NAMALWA (cell line): ENCODE measurements at places on chromosomes 2 and 18.

DNA sequence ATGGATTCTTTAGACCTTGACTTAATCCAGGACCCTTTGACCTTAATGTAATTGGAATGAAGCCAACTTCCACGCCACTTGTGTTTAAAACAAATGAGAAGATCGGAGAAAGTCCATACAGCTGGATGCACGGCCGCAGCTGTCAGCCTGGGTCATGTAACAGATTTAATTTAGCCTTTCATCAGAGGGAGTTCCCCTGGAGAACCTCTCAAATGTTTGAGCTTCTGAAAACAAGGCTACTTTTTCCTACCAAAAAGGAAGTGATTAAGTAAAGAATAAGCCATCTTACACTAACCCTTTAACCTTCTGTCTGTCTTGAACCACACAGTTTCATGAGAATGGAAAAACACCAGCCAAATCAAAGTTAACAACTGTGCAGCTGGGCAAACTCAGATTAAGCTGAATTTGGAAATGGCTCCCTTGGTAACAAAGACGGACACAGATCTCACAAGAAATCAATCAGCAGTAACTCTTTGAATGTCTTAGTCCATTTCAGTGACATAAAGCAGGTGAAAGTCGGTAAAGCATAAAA is 103.6 kb downstream of the DOCK10 start:
- DNase-seq, result peak; percentile 82

- no peak for DNase-seq
These were observed 103.4 kb upstream of the RNU4ATAC start for GRCh38 chr2:121427187-121427689.

DNA sequence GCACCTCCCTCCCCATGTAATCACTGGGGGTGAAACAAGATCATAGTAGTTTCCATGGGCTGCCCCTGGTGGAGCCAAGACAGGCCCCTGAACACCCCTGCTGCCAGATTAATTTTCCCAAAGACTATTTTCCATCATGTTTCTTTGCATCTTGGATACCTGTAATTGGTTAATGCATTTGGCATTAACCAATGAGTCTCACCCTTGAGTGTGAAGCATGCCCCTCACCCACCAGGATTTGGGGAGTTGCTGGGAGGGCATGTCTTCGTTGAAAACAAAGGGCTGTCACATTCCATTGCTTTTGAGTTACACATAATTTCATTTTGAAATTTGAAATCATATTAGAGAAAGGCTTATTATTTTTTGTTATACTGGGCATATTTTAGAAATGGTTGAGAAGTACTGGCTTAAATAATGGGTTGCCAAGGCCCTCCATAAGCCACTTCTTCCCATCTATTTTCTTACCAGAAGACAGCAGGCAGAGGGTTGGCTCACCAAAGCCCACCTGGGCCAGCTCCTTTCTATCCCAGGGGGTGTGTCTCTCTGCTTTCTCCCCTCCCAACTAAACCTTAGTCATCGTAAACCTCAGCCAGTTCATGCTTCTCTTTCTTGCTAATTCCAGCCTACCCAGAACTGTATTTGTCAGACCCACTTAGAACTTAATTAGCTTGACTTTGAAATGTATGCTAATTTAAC is 51.8 kb downstream of the ATIC start:
- DNase-seq, result no peak

GRCh38 chr2:235725016-235725489 is 231.2 kb downstream of the AGAP1 start:
- no peak for DNase-seq

DNA sequence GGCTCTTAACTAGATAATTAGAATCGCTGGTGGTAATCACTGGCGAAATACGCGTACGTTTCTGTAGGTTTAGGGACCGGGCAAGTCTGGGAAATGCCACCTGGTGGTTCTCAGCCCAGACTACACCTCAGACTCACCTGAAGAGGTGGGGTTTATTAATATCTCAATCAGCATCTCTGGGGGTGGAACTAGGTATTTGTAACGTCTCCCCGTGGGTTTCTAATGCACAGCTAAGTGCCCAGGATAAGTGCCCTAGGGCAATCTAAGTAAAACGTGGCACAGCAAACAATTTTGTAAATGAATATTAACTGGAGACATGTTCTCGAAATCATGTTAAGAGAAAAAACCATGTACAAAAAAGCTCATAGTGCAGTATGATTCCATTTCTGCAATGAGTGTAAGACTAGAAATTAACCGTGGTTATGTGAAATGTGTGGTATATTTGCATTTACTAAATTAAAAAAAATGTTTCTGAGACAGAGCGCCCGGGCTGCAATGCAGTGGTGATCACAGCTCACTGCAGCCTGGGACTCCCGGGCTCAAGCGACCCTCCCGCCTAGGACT is 760 bp upstream of the CNOT11 start:
- DNase-seq, result peak; percentile 51

DNA sequence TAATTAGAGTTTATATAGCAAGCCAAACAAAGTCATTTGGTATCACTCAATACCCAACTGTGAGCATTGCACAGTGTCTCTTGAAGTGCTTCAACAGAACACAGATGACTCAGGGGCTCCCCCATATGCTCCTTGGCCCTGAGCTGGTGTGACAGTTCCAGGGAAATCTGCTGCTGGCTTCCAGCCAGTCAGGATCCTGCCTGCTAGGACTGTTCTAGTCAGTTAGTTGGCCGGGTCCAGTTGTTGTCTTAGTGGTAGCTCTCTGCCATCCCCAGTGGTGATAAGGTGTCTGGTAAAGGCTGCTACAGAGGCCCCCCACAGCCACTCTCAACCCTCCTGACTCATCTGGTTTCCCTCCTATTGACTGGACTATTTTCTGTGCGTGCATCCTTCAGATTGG is 100.3 kb downstream of the IRS1 start:
- no peak for DNase-seq

DNA sequence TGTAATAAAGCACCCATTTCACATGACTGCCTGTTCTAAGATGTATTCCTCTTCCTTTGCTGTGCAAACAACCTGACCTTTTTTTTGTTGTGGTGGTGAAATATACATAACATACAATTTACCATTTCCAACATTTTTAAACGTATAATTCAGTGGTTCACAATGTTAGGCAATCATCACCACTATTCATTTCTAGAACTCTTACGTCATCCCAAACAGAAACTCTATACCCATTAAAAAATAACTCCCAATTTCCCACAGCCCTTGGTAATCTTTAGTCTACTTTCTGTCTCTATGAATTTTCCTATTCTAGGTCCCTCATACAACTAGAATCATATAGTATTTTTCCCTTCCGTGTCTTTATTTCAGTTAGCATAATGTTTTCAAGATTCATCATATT is 36.7 kb downstream of the RND3 start:
- no peak for DNase-seq

DNA sequence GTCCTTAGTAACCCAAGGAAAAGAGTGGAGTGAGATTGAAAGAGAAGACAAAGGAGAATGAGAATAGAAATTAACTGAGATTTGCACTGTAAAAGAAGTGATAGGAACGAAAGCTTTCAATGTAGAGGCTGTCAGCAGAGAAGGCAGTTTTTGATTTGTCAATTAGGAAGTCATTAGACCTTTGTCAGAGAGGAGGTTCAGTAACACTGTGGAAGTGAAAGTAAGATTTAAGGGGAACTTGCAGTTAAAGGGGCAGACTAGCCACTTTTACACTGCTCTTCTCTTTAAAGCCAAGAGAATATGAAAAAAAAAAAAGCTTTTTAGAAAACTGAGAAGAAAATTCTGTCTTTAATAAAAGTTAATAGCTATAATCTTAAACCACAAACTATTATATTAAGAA is 11.5 kb upstream of the KYNU start:
- peak; percentile 78 for DNase-seq

DNA sequence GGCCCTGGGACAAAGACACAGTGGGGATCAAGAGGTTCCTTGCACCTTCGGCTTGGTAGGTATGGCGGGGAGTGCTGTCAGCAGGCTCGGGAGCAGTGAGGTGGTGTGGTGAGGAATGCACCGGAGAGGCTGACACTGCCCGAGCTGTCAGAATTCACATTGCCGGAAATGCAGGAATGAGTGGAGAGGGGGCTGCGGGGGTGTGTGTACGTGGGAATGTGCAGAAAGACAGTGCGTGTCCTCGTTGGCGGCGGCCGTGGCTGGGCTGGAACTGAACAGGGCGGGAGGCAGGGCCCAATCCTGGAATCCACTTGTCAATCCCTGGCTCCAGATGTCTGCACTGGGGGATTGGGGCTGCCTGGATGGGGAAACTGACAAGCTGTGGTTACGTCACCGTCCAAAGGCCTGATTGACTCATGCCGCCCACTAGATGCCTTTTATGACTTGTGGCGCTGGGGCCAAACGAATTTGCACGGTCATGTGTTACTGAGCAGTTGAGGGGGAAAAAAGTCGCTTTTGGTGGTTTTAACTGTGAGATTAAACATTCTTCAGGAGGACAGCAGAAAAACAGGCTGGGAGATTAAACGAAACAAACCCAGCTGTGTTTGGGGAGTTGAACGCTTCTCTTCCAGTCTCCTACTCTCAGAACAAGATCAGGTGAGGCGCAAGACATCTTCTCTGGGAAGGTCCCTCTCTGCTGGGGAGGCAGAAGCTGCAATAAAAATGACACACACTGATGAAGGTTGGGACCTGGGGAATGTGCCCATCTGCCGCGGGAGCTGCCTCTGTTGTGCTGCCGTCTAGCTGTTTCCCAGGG is 189.4 kb upstream of the GLI2 start:
- no peak for DNase-seq

DNA sequence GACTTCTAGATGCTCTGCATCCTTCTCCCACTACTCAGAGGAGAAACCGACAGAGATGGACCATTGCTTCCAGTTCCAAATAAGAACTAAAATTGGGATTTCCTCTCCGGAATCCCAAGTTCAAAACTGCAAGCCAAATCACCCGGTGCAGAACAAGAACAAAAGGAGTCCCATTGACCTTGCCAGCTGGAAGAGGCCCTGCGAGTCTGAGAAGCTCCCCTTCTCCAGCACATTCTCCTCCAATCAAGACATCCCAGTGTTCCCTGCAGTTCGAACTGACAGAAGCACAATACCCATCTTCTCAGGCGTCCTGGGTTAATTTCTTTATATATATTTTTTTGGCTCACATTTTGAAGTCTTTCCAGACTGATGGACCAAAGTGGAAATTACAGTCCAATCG is 195.3 kb upstream of the MEIS1 start:
- no peak for DNase-seq

GRCh38 chr2:165989851-165990250 is 36.3 kb upstream of the TTC21B start:
- DNase-seq, result no peak
